ENCODE measurements at places on chromosomes 3 and 15.

- DNase-seq = no peak
Observed at GRCh38 chr3:130933801-130934345, 40.0 kb downstream of the ATP2C1 start.

- no peak for DNase-seq
Observed at GRCh38 chr3:4340077-4340410, 36.9 kb downstream of the SETMAR start.

GRCh38 chr3:9349321-9350117 is 13.3 kb upstream of the THUMPD3 start:
- DNase-seq = no peak

GRCh38 chr15:68387381-68388143 is 44.4 kb downstream of the ITGA11 start:
- no peak for DNase-seq

- no peak for DNase-seq
Observed at GRCh38 chr15:64151727-64152506, at the start of gene SNX22. Gene SNX22 (plus strand): TSS chr15:64151731. CDS start chr15:64151776, 45 bp downstream.

DNA sequence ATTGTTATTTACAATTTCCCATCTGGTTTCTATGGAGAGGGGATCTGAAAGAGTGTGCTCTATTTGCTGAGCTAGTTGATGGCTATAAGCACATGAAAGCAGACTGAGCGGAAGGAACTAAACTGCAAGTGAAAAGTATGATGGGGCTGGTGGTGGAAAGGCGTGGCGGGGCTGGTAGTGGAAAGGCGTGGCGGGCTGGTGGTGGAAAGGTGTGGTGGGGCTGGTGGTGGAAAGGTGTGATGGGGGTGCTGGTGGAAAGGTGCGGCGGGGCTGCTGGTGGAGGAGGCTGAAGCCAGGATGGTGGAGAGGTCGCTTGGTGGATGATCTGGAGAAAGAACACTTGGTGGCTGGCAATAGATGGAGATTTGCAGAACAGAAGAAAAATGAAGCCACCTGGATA is 136.7 kb downstream of the FMN1 start:
- DNase-seq = no peak

- DNase-seq = no peak
Observed at GRCh38 chr15:33152502-33153109, 41.9 kb downstream of the FMN1 start.

- no peak for DNase-seq
Observed at GRCh38 chr15:50051811-50052419, 67.1 kb downstream of the ATP8B4 start.

- no peak for DNase-seq
Observed at GRCh38 chr15:85607141-85607806, 187.5 kb downstream of the KLHL25 start.

- DNase-seq = no peak
Observed at GRCh38 chr3:24530471-24530870, 35.8 kb upstream of the THRB start.

DNA sequence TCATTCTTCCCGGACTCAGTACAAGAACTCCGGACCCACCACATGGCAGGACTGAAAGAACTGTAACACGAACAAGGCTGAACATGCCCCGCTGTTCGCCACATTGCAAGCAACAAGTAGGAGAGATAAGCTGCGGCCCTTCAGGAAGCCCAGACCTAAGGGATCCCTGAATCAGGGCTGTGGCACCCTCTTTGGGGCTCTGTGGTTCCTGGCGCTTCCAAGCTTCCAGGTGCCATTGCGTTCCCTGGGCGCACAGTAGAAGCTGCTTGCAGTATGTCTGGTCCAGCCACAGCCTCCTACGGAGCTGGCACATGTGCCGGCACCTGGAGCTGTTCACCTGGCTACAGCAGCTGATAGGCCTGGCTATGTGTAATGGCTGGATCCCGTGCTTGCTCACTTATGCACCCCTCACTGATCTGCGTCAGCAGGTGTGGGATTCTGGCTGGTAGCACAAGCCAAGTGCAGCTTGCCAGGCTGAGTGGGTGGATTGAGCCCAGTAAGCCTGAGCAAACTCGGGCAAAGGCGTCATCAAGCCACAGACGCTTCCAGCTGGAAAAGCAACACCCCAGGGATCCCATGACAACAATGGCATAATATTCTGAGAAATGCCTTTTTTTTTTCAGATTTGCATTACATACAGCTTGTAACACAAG is 748.6 kb upstream of the GBE1 start:
- DNase-seq = no peak

DNA sequence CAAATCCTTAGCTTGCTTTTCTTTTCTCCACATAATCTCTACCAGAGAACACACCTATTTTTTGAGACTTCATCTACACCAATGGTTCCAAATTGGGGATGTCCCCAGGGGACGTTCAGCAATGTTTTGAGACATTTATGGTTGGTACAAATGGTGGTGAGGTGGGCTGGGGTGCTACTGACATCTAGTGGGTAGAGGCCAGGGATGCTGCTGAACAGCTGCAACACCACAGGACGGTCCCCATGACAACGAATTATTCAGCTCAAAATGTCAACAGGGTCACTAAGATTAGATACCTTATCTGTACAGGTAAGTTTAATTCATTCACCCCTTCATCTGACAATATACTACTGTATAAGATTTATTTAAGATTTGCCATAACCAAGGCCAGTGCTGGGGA is 14.4 kb downstream of the GK5 start:
- DNase-seq = no peak
